ENCODE measurements at places on chromosomes 3 and 15. TPM values are rescaled to one million over a fixed set of nuclear protein-coding genes. Genes with fewer than 3 reads are reported as not detected.
A peak's percentile ranks its signal among the peaks of the same experiment; 100 is the strongest.

- peak; percentile 53 for DNase-seq
Observed at GRCh38 chr3:196120291-196120951, 38.5 kb upstream of the TFRC start.

- DNase-seq = no peak
Observed at GRCh38 chr3:111784001-111784400, 75.1 kb upstream of the PHLDB2 start.

DNA sequence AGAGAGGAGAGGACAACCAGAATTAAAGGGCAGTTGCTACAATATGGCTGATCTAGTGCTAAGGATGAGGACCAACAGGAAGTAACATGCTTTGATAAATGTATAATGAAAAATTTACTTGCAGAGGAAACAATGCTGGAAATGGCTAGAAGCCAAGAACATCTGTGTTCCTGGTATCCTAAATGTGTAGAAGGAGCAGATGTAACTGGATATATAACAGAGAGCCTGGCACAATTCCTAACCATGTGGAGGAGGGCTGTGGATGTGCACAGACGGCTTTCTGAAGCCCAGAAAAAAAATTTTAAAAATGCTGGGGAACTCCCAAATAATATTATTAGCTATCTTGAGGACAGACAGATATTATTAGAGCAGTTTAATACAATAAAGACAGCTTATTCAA lies 159.4 kb upstream of the GBE1 start:
- DNase-seq = no peak

DNA sequence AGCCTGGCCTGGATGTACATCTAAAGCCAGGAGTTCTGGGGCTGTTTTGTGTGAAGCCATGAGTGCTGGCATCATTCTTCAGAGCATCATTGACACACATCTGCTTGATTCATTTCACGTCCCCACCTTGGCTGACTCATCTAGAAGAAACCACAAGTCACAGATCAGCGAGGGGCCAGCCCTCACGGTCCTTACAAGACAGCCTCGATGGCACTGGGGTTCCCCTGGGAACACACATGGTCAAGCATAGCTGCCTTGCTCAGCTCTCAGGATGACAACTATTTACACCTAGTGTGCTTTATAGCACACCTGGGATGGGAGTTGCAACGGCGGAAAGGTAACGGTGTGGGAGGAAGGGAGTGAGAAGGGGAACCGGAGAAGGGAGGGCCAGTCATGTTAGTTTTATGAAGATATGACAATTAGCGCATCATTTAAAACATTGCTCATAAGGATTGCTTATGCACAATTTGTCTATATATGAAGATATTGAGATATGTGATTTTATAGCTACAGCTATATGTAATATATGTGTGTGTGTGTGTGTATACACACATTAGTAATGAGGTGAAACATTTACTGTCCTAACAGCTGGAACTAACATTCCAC lies 227.1 kb downstream of the RPLP1 start:
- DNase-seq = no peak

GRCh38 chr3:81492040-81492439 lies 269.4 kb downstream of the GBE1 start:
- no peak for DNase-seq

- no peak for DNase-seq
Observed at GRCh38 chr3:53650424-53650823, 156.0 kb downstream of the CACNA1D start.

GRCh38 chr15:62390791-62391640 lies 225.9 kb upstream of the C2CD4B start:
- DNase-seq = peak; percentile 61

FBXO40 gene
- total RNA-seq = 207 TPM

LARP6 gene
- 47.6 TPM for total RNA-seq

AEN gene
- 10.0 TPM for total RNA-seq

All from Right ventricle myocardium superior (tissue), 1 donor.